Stimulated activated CD8-positive, alpha-beta memory T cell treated with anti-CD3 and anti-CD28 coated beads, Interleukin-15, amount 100 ng/mL, for 4 hours (primary cell): ENCODE measurements at places on chromosomes 1 and 21.

DNA sequence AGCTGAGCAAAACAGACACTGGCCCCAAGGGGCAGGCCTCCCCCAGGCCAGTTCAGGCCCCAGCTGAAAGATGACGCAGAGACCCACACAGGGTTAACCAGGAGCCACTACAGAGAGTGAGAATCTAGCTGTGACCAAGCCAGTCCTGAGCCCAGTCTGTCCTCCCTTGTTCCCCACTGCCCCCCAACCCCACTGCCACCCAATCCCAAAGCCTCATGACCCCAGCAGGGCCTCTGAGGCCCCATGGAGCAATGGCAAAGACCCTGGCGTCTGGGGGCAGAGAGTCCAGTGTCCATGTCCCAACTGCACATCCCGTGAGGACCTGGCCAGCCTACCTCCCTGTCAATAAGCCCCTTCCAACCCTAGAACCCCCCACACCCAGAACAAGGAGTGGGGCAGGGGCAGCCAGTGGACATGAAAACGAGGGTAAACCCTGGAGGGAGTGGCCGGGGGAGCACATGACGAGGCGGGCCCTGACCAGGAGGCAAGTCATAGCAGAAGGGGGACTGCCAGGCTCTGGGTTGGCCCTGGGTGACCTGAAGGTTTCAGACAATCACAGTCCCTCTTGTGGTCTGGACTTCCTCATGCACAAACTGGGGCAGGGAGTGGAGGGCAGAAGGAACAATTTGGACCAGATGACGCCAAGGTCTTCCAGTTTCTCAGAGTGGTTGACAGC, 100.5 kb downstream of the GLIS1 start:
- DNase-seq = no peak

GRCh38 chr1:159916242-159917051, 8.9 kb downstream of the TAGLN2 start:
- DNase-seq = no peak

- DNase-seq = no peak
These were observed 239.9 kb downstream of the DPYD start for GRCh38 chr1:97680894-97681293.

- DNase-seq = no peak
These were observed 119.9 kb upstream of the DNAH14 start for GRCh38 chr1:224809613-224810012.
